ENCODE measurements at places on chromosomes 7 and 10.

GRCh38 chr7:18497082-18497481 lies 1.5 kb downstream of the HDAC9 start:
- no peak for DNase-seq

DNA sequence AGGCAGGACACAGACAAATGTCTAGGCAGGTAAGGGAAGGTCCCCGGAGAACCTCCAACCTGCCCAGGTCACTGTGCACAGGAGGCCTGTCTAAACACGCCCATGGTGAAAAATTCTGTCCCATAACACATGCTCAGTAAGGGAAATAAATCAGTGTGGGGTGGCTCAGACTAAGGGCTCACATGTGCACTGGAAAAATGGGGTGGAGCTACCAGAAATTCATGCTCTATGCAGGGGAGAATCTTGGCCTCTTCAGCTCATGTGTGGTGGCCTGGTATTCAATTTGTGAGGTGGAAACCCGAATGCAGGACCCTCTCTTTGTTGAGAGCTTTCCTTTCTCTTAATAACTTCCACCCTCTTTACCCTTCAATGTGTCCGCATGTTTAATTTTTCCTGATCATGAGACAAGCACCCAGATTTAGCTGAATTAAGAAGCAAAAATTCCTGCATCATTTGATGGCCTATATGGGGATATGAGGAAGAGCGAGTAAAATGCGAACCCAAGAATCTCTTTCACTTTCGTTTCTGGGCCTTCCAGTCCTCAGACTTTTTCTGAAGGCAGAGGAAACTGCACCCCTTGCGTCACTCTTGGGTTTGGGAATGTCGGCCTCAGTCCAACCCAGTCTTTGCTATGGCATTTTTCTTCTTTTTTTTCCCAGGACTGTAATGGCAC lies 163.2 kb downstream of the DGKB start:
- no peak for DNase-seq

DNA sequence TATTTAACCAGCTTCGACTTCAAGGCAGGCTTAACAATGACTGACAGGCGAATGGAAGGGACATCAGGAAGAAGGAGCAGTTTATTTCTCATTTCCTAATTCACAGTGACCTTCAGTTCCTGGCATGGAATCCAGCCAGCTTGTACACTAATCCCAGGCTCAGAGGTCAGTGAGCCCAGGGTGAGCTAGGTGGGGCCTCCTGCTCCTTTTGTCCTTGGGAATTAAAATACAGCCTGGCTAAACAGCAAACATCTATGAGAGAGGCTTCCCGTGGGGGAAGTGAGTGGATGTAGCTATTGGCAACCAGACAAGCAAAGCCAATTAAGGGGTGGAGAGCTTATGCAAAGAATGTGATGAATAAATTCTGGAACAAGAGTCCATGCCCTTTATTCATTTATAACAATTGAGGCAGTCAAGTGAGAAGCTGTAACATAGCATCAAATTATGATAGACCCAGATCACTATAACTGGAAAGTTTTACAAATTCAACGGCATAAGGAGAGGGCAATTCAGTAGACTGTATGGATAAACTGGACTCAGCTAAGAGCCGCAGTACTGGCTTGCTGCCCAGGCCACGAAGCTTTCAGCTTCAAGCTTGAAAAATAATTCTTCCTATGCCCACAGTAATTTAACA lies 57.1 kb downstream of the STK17A start:
- no peak for DNase-seq

GRCh38 chr7:50304911-50305582 lies 531 bp downstream of the IKZF1 start:
- no peak for DNase-seq

- DNase-seq, result no peak
Observed at GRCh38 chr7:25068502-25069213, 56.4 kb downstream of the CYCS start.

- DNase-seq, result no peak
Observed at GRCh38 chr7:64308016-64308270, 5.8 kb upstream of the ZNF736 start.

GRCh38 chr7:84195295-84196060 lies 889 bp upstream of the SEMA3A start:
- DNase-seq, result no peak

DNA sequence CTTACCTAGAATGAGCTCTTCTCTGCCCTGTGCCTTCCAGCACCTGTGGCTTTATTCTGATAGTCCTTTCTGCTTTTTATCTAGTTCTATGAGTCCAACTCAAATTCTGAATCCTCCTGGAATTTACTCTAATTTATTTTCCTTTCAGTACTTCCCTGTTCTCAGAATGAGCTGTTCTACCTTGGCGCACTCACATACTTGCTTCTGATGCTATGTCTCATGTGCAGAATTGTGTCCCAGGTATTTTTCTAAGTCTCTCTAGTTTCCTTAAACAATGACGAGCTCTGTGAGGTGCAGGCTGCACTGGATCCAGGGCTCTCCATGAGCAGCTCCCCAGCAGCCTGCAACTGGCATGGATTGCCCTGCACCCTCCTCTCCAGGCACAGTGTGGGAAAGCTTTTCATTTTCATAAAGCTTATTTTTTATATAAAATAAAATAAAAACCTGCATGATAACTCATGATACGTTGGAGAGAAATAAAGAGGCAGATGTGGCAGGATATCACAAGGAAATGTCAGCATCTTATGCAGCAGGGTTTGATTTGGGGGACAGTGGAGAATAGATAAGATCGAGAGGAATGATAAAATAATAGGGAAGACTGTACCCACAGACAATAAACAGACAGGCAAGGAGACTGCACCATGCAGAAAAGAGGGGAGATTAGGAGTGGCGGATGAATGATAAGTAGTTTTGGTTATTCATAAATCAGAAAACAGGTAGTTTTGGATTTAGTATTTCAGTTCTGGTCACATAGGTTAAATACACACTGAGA lies 258.2 kb upstream of the POM121L12 start:
- DNase-seq, result no peak

- no peak for DNase-seq
Observed at GRCh38 chr7:153072806-153073205, 313.3 kb downstream of the ACTR3B start.
